ENCODE measurements at places on chromosomes 1 and 21. TPM values are rescaled to one million over a fixed set of nuclear protein-coding genes. Genes with fewer than 3 reads are reported as not detected.
A peak's percentile ranks its signal among the peaks of the same experiment; 100 is the strongest.

FAM72C gene
- total RNA-seq, result 0.41 TPM

- DNase-seq, result peak; percentile 42
Observed at GRCh38 chr21:32726839-32727686, 750 bp downstream of the SYNJ1 start.

TTLL7 gene
- total RNA-seq, result 4.5 TPM

- DNase-seq, result peak; percentile 33
Observed at GRCh38 chr1:231053493-231054162, 13.6 kb upstream of the FAM89A start.

ZSWIM5 gene
- total RNA-seq, result 38.2 TPM

DNA sequence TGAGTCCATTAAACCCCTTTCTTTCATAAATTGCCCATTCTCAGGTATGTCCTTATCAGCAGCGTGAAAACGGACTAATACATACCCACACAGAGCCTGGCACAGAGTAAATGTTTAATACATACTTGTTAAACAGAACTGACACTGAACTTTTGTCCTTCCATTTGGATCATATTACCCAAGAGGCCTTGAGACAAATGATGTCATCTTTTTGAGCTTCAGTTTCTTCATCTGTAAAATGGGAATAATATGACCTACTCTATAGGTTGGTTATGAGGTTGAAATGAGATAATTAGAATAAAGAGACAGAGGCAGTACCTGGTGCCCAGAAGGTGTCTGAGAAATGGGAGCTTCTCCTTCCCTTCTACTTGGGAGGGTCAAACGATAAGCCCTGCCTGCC, 13.8 kb downstream of the CYB5RL start:
- DNase-seq, result no peak

DNA sequence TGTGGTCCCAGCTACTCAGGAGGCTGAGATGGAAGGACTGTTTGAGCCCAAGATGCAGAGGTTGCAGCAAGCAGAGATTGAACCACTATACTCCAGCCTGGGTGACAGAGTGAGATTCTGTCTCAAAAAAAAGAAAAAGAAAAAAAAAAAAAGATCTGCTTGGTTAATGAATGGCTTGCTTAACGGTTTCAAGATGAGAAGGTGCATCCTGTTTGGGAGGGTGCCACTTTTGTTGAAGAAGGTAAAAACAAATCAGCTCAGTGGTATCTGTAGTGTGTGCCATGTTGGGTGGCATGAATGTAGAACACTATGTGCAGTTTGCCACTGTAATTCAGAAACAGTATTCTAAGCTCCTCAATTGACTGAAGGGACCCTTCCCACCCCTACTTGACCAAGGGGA, 94.9 kb upstream of the ETV3 start:
- DNase-seq, result no peak

KIF1B gene
- 71.0 TPM for total RNA-seq

DPYD gene
- total RNA-seq, result 34.8 TPM

SPATA1 gene
- total RNA-seq, result not detected

HOOK1 gene
- total RNA-seq, result 7.8 TPM

DNA sequence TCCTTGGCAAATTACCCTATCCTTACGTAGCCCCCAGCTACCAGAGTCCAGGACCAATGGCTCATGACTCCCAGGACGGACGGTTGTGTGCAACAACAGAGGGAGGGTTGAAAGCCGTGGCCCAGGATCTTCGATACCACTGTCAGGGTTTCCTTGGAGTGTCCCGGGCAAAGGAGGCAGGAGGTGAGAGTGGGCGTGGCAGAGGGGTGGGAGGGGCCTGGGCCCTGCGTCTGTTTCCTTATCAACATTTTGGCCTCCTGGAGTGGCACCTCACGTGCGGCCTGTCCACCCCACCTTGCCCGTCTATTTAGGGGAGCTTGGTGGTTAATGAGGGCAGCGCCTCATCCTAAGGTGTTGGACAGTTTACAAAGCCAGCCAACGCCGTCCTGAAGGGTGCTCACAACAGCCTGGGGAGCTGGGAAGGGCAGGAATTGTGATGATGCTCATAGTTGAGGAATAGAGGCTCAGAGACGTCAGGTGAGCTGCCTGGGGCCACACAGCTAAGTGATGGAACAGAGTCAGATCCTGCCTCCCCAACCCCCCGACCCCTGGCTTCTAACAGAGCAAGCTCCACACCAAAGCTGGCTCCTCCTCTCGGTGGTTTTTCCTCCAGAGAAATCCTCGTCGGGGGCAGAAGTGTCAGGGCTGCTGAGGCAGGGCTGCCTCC, 17.4 kb upstream of the ARHGEF10L start:
- DNase-seq, result peak; percentile 82

DNA sequence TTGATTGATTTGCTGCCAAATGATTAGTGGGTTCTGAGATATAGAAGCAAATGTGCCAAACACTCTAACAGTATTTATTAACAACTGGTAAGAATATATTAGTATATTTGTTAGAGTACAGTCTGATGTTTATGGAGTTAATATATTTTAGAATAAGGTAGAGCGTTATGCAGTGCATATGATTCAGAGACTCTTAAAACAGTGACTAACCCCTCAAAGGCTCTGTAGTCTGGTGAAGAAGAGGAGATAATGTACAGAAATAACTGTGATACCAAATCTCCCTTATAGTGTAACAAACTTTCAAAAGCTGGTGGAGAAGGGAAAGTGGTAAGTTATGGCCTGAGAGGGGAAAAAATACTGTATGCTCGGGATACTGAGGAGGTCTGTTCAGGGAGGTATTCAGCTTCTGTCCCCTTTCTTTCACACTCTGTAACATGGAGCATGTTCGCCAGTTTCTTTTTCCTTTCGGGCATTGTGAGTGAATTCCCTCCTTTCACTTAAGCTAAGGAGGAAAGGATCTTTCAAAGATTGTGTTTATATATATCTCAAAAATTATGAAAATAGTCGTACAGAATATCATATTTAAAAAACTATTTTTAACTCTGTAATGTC, 121.2 kb downstream of the ADGRL2 start:
- DNase-seq, result no peak

- peak; percentile 74 for DNase-seq
Observed at GRCh38 chr1:1331068-1331965, at the start of gene TAS1R3. TSS of gene TAS1R3 (plus strand) at chr1:1331280. CDS start at chr1:1331346, 66 bp downstream.

GRCh38 chr1:230224101-230224960, 157.3 kb downstream of the GALNT2 start:
- DNase-seq, result no peak

ILDR2 gene
- total RNA-seq, result 1.1 TPM

Data from transverse colon (tissue), 4 donors.